ENCODE measurements at places on chromosomes 7 and 10.

GRCh38 chr10:61692447-61693010 is 29.8 kb downstream of the CABCOCO1 start:
- no peak for DNase-seq

DNA sequence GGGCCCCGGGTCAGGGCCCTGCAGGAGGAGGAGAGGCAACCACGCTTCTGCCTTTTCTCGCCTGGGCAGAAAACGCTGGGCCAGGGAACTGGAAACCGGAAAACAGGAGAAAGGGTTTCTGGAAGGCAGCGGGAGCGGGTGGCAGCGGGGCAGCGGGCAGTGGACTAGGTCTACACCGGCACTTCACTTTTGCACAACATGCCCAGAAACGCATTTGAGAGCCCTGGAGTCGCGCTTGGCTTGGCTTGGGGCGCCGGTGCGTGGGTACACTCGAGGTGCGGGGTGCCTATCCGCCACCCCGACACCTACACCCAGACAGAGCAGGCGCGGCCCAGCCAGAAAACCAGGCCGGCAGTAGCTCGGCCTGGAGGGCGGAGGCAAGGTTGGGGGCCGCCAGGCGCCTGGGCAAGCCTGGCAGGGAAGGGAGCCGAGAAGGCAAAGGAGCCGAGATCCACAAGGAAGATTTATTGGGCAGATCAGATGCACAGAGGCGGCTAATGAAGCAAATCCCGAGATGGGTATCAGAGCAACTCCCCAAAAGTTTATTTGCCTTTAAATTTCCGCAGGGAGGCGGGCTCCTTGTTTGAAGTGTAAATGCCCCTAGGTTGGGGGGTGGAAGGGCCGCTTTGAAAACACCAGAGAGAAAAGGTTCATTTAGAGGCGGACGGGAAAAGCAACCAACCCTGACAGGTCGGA is 3.2 kb upstream of the PAX2 start:
- no peak for DNase-seq

GRCh38 chr7:76122516-76123239 is 74.8 kb downstream of the MDH2 start:
- DNase-seq, result no peak

DNA sequence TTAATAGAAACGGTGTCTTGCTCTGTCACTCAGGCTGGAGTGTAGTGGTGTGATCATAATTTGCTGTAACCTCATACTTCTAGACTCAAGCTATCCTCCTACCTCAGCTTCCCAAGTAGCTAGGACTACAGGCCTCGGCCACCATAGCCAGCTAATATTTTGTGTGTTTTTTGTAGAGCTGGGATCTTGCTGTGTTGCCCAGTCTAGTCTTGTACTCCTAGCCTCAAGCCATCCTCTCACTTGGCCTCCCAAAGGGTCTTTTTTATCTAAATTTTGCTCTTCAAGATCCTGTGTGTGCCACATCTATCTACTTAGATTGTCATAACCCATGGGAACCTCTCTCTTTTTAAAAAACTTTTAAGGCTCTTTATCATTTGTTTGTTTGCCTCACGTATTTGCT is 50.5 kb downstream of the ANKIB1 start:
- DNase-seq, result no peak

DNA sequence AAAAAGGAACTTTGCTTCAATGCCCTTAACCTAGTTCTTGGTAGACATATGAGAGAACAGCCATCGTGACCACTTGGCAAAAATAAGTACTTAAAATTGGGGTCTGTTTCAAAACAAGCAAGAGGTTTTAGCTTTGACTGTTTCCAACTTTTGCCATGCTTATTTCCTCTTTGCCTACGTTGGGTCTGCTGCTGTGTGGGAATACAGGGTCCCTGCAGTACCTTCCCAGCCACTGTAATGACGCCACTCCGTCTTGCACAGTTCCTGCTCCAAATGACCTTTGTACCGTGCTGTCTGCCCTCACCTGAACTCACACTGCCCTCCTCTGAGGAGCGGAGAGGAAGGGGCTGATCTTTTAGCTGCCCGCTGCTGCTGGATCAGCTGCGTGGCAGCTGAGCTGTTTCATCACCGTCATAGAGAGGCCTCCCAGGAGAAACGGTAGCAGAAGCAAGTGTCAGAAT is 133.1 kb downstream of the MAPK8 start:
- DNase-seq, result no peak

DNA sequence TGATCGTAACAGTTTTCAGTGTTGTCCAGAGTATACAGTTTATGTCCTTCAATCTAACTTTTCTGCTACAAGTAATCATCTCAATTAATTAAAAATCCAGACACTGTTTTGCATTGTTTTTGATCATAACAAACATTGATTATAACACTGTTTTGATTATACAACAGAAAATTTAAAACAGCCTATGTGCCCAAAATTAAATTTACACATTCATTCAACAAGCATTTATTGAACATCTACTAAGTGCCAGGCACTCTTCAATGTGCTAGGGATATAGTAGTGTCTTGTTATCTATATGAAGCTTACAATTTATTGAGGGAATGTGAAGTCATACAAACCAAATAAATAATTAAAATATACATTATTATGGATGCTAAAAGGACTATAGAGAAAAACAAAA is 10.6 kb downstream of the ELAPOR2 start:
- no peak for DNase-seq

DNA sequence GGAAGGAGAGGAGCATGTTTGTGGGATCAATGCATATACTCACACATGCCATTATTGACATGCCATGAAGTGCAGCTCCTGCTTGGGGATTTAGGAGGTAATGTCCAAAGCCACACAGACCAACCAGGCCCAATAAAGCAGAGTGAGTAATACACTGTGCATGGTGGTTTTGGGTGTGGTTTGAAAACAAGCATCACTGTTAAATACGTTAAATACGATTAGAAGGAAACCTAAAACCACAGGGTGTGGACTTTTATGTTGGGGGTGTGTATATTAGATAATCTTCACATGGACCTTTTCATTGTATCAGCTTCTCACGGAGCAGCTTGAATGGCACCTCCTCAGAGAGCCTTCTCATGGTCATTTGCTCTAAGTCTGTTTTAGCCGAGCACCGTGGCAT is 10.4 kb upstream of the EIF3A start:
- no peak for DNase-seq

DNA sequence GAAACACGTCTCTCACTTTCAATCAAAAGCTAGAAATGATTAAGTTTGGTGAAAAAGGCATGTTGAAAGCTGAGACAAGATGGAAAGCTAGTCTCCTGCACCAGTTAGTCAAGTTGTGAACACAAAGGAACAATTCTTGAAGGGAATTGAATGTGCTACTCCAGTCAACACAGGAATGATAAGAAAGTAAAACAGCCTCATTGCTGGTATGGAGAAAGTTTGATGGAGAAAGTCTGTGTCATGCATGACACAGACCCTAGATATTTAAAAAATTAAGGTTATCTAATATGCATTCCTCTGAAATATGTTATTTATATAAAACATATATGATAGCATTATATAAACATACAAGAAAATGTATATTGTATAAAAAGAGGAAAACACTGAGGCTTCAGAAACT is 699.4 kb upstream of the FZD8 start:
- no peak for DNase-seq

DNA sequence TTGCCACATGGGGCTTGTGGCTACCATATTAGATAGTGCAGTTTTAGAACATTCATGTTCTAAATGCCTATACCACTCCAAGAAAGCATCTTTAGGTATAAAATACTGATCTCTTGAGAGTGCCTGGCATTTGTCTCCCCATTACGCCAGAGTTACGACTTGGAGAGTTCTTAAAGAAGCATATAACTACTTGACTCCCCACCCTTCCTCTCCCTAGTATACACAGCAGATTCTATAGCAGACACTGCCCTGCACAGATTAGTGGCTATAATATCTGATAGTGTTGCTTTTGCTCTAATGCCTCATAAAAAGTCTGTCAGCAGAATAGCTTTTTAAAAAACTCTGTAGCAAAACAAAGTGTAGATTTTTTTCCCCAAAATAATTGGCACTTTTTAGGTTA is 90.8 kb downstream of the ZMYND11 start:
- DNase-seq, result no peak

DNA sequence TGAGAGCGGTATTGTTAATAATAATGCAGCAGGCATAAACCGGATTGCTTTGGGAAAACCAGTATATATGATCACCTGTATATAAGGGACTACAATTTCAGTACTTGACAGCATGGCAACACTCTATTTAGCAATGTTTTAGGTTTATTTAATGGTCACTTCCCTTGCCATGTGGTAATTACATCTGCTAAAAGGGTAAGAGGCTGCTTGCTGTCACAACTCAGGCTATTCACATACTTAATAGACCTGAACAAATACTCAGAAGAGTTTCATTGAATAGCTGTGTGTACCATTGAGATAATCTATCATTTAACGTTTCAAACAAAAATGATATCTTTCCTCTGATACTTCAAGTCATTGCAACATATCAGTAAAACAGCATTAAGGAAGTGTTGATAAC is 90.1 kb downstream of the PCDH15 start:
- DNase-seq, result no peak

DNA sequence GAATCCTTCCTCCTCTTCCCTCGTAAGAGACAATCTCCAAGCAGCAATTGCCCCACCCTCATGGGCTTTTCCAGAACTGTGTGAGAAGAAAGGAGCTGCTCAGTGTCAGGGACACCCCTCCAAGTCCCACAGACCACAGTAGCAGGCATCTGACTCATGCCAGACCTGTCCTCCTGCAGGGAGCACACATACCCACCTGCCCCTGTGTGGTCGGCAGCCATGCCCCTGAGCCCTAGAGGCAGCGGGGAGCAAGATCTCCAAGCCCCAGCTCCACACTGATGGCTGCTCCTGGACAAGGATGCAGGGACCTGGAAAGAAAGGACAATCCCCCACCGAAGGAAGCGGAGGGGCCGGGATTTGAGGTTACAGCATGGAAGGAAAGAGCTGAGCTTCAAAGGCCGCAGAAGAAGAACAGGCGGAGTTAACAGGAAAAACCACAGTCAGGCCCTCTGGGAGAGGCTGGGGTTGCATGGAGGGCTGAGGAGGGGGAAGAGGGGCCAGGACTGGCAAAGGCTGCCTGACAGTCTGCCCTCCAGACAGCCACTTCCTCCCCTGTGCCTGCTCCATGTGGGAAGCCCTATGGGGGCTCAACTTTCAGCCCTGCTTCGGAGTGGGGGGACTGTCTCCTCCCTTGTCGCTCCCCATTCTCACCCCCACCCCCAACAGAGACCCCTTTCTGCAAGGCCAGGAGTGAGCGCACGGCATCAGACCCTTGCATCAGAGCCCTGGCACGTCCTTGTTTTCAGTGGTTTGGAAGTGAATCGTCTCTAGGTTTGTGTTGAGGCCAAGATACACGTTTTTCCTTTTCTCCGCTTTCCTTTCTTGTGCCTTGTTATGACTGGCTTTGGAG is 46.8 kb downstream of the ASB13 start:
- DNase-seq, result no peak

- DNase-seq, result no peak
Observed at GRCh38 chr10:96767611-96768010, 47.3 kb upstream of the PIK3AP1 start.

DNA sequence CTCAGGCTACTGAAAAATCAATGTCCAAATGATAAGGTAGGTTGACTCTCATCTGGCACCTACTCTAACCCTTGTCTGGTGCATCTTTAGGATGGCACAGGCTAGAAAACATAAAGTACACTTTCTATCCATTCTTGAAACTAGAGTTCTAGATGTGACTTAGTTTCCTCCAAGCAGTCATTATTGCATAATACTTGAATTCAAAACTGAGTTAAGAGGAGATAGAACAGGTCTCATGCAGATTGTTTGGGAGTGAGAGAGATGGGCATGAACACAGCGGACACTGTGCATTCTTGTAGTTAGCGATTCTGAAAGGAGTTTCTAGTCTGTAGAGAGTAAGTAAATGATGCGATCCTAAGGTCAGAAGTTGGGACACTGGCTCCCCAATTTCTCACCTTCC is 149.2 kb downstream of the PDE1C start:
- no peak for DNase-seq

- no peak for DNase-seq
Observed at GRCh38 chr10:104689547-104689946, 48.5 kb downstream of the SORCS3 start.

DNA sequence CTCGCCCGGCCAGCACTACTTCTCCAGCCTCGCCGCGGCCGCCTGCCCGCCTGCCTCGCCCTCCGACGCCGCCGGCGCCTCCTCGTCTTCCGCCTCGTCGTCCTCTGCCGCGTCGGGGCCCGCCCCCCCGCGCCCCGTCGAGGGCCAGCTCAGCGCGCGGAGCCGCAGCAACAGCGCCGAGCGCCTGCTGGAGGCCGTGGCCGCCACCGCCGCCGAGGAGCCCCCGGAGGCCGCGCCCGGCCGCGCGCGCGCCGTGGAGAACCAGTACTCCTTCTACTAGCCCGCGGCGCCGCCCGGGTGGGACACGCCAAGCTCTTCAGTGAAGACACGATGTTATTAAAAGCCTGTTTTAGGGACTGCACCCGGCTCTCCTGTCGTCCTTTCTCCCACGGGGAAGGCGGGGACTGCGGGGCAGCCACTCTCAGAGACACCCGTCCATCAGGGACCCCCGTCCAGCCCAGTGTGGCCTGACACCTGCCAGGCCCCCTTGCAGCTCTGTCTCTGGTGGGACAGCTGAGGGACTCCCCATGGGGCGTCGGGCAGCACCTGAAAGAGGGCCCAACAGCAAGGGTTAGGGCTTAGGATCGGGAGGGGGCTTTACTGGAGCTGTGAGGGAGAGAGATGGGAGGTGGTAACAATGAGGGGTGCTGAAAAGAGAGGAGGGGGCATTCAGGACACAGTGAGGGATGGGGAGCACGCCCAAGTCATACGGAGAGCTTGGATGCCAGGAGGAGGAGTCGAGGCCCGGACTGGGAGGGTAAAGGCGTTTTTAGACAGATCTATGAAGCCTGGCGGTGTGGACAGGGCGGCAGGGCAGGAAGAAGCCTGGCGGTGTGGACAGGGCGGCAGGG is 34.7 kb downstream of the SPDYE6 start:
- DNase-seq, result no peak

DNA sequence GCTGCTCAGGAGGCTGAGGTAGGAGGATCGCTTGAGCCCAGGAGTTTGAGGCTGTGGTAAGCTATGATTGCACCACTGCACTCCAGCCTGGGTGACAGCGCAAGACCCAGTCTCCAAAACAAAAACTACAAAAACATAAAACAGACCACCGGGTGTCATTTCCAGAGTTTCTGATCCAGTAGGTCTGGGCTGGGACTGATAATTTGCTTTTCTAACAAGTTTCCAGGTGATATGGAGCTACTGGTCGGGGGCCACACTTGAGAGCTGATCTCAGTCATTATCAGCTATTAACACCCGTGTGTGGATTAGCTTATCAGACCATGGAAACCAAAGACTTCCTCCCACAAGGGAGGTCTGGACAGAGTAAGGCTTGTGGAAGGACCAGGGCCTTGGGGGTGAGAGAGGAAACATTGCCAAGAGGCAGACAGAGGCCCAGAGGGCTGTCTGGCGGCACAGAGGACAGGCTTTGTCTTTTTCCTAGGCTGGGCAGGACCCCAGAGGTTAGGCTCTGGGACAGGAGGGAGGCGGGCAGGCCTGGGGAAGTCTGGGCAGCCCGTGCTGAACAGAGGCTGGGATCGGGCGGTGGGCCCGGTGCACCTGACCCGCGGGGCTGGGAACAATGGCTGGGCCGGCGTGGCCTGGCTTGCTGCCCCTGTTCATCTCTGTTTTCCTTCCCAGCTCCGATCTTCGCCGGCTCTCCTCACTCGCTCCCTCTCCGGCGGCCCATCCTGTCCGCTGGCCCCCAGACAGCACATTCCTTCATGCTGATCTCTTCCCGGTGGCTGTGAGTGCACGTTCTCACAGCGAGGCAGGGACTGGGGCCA is 25.2 kb downstream of the TMEM270 start:
- no peak for DNase-seq

- no peak for DNase-seq
Observed at GRCh38 chr7:158256091-158256816, 331.4 kb downstream of the PTPRN2 start.
